Left cardiac atrium (tissue), 4 donors: ENCODE measurements at places on chromosomes 16 and 17. TPM values are rescaled to one million over a fixed set of nuclear protein-coding genes. Genes with fewer than 3 reads are reported as not detected.
A peak's percentile ranks its signal among the peaks of the same experiment; 100 is the strongest.

- no peak for DNase-seq
These were observed 4.8 kb downstream of the TNP2 start for GRCh38 chr16:11264155-11264832.

DNA sequence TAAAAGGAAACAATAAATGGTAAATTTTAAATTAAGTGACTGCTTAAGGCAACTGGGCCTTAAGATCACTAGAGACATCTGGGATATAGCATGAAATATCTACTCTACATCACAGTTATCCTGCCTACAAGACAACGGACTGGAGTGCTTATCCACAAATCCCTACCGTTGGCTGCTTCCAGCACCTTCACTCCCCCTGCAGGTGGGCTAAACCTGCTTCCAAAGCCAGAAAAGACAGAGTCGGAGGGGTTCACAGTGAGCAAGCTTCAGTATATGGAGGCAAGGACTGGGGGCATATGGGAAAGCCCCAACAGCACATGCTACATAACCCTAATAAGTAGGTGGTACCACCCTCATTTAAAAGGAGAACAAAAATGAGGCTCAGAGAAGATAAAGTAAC lies 45.3 kb downstream of the GRIN2A start:
- DNase-seq, result no peak

GRCh38 chr16:29825145-29826044 lies 5.1 kb downstream of the MVP start:
- DNase-seq, result peak; percentile 67

- DNase-seq, result no peak
These were observed 49.5 kb downstream of the FOXK2 start for GRCh38 chr17:82568997-82569393.

Gene TVP23B
- 28.5 TPM for total RNA-seq

Gene GALR2
- total RNA-seq, result not detected

Gene SPNS3
- total RNA-seq, result 0.42 TPM

Gene KRT33A
- not detected for total RNA-seq

Gene RCVRN
- not detected for total RNA-seq

Gene LDHD
- total RNA-seq, result 26.6 TPM
